ENCODE measurements at places on chromosomes 5 and 9.

- H3K27me3 ChIP-seq: no peaks in the 10 kb centered on the region
- H3K4me3 ChIP-seq: no peak overlapping the region
- DNase-seq: no peak
- H3K27ac ChIP-seq: no peak overlapping the region
- no peaks in the 10 kb centered on the region for H3K36me3 ChIP-seq
These were observed 56.0 kb upstream of the HMHB1 start for GRCh38 chr5:143755966-143756365.

GRCh38 chr5:179825655-179826182 is 5.0 kb downstream of the SQSTM1 start:
- H3K4me1 ChIP-seq: peaks cover 32% of the 10 kb centered on the region
- no peaks in the 10 kb centered on the region for H3K27me3 ChIP-seq
- no peak overlapping the region for H3K4me3 ChIP-seq
- no peak for DNase-seq
- no peak overlapping the region for H3K27ac ChIP-seq

- no peaks in the 10 kb centered on the region for H3K36me3 ChIP-seq
- peaks cover 32% of the 10 kb centered on the region for H3K4me1 ChIP-seq
- peaks cover 39% of the 10 kb centered on the region for H3K27me3 ChIP-seq
- no peak overlapping the region for H3K4me3 ChIP-seq
- no peak for DNase-seq
- H3K27ac ChIP-seq: no peak overlapping the region
These were observed 2.6 kb upstream of the GRIN1 start for GRCh38 chr9:137136261-137136880.

DNA sequence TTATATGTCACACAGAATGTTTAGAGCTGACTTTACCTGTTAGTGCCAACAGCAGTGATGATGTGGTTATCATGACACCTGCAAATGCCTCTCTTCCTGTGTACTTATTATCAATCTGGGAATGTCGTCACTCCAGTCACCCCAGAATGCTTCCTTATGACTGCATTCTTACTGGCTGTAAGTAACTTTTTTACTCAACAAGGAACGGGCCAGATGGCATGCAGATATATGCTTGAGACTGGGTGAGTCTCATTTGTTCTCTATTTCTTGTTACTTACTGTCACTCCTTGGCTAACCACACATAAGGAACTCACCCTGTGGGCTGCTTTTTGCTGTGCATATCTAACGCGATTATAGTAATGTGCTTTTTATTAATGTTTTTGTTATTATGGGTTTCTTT is 385.5 kb upstream of the MEF2C start:
- DNase-seq: no peak
- no peaks in the 10 kb centered on the region for H3K36me3 ChIP-seq
- H3K27ac ChIP-seq: no peak overlapping the region

DNA sequence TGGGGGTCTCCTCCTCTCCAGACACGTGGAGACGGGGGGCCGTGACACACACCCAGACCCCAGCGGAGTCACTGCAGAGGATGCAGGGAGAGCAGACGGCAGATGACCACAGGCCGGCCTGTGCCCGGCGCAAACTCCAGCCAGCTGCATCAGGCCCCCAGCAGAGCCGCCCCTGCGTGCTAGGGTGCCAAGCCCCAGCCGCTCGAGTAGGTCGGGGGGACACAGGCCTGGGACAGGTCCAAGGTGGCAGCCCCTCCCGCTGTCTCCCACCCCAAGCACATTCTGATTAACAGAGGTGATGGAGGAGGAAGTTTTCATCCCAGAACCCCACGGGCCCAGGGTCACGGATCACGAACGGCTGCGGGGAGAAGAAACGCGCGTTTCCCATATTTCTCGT is 14.4 kb downstream of the NACC2 start:
- H3K36me3 ChIP-seq: no peaks in the 10 kb centered on the region
- H3K27me3 ChIP-seq: peaks cover 6% of the 10 kb centered on the region
- DNase-seq: no peak

DNA sequence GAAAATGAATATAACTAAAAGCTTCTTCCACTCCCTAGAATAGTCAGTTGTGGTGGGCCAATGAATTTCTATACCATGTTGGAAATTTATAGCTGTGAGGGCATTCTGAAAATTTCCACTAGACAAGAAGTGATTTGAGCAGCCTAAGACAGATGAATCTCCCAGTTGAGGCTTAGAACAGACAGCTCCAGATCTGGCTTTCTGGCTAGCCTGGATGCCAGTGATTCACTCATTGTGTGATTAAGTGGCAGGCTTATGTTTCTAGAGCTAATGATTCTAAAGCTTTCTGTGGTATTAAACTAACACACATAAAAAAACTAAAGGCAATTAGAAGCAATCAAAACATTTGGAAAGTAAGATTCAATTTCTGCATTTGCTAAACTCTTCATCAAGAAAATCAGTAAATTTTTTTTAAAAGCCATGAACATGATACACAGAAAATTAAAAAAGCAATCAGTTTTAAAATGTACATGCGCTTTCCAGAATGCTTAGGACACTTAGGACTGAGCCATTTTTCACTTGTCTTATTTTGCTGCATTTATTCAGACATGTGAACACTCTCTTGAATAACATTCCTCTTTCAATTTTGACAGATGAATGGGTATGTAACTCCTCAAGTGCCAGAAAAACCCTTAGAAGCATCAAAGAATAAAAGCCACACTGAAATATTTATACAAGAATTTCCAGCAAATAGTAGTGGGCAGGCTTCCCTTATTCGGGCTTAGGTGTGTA is 100.5 kb upstream of the GNAQ start:
- no peaks in the 10 kb centered on the region for H3K27me3 ChIP-seq
- DNase-seq: no peak
- no peaks in the 10 kb centered on the region for H3K4me1 ChIP-seq
- H3K36me3 ChIP-seq: no peaks in the 10 kb centered on the region
- H3K4me3 ChIP-seq: peak overlapping the region; percentile 22
- H3K27ac ChIP-seq: no peak overlapping the region

DNA sequence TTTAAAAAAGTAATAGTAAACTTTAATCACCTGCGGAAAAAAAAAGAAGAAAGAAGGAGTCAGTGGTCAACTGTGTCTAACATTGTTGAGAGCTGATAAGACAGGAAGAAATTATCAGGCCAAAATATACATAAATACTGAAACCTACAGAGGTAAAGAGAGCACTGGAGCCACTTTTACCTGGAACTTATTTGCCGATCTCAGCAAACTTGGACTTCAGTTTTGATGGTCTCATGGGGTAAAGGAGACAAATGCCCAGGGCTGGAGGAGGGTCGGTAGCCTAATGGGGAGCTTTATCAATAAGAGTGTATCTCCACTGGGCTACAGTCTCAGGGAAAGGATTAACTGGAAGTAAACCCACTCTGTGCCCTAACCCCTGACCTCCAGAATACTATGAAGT is 26.6 kb upstream of the ARHGEF28 start:
- no peaks in the 10 kb centered on the region for H3K27me3 ChIP-seq
- no peaks in the 10 kb centered on the region for H3K36me3 ChIP-seq
- no peak for DNase-seq
- no peak overlapping the region for H3K4me3 ChIP-seq

DNA sequence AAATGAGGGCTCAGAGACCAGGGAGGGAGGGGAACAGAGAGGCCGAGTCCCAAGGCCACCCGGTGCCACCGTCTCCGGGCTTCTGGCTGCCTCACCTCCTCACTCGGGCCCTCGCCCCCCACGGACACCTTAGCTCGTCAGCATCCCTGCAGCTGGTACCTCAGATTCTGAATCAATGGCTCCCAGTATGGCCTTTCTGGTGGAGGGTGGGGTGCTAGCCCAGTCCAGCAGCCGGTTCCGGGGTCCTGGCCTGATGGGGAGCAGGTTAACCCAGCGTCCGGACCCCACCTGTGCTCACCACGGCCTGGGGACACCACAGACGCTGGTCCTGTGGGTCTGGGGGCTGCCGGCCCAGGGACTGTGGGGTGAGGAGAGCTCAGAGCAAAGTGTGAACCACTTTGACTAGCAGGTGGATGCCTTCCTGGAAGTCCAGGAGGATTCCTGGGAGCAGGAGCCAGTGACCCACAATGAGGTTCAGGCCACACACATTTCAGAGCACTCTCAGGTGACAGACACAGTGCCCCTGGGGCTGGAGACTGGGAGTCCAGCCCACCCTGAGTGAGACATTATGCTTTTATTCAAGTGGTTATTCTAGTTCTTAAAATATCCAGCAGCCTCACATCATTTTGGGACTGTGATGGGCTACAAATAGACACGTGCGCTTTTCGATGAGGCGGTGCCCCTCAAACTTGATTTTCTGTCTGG is 53.3 kb downstream of the AHRR start:
- H3K4me3 ChIP-seq: no peak overlapping the region
- no peaks in the 10 kb centered on the region for H3K36me3 ChIP-seq
- DNase-seq: no peak

GRCh38 chr5:143244000-143244736 is 159.3 kb downstream of the NR3C1 start:
- no peak for DNase-seq
- H3K27me3 ChIP-seq: no peaks in the 10 kb centered on the region
- no peak overlapping the region for H3K4me3 ChIP-seq
- H3K36me3 ChIP-seq: no peaks in the 10 kb centered on the region
- no peak overlapping the region for H3K27ac ChIP-seq

DNA sequence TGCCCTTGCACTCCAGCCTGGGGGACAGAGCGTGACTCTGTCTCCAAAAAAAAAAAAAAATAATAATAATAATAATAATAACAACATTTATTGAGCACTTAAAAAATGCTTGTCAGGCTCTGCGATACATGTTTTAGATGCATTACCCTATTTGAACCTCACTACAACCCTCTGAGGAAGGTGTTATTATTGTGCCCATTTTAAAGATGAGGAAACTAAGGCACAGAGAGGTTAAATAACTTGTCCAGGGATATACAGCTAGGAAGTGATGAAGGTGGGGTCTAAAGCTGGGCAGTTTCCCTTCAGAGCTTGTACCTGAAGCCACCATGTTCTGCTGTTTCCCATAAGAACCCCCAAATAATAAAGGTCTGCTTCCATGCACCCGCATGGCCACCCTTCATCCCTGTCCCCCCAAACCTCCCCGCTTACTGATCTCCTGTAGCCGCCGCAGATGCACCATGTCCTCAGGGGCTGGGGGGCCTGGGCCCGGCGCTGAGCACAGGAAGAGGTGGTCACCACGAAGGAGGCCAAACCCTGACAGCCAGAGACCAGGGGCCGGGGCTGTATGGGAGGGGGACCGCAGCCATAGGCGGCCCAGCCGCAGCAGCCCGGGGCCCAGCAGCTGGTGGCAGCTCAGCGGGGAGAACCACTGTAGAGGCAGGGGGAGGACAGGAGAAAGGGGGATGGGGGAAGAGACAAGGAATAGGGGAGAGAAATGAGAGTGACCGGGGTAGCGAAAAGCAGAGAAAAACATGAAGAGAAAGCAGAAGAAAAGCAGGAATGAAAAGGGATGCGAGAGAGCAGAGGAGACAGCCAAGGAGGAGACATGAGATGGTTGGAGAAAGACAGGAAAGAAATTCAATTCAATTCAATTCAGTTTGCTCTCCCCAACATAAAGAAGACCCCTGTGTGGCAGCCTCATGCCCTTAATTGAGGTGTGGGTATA is 15.1 kb upstream of the FCHSD1 start:
- H3K27me3 ChIP-seq: no peaks in the 10 kb centered on the region
- H3K4me3 ChIP-seq: no peak overlapping the region
- H3K27ac ChIP-seq: no peak overlapping the region
- no peak for DNase-seq

GRCh38 chr9:107070586-107070985 is 207.6 kb downstream of the ZNF462 start:
- no peak overlapping the region for H3K27ac ChIP-seq
- DNase-seq: no peak

DNA sequence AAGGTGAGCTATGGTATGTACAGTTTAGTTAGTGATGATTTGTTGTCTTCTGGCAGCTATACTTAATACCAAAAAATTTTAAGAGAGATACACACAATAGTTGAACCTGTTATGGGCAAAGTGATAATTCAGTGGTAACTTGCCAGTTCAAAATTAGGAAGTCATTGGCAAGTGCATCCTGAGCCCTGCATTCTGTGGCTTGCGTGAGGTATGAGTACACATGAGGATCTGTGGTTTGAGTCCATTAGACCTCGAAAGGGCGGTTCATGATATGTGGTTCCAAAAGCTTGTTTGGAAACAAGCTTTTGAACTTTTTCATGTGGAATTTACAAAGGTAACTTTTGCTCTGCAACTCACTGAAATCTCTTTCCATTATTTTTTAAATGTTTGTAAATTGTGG is 47.0 kb downstream of the GPR21 start:
- no peaks in the 10 kb centered on the region for H3K4me1 ChIP-seq
- H3K4me3 ChIP-seq: no peak overlapping the region
- H3K36me3 ChIP-seq: peaks cover 9% of the 10 kb centered on the region
- no peak for DNase-seq
- no peak overlapping the region for H3K27ac ChIP-seq
- H3K27me3 ChIP-seq: no peaks in the 10 kb centered on the region

DNA sequence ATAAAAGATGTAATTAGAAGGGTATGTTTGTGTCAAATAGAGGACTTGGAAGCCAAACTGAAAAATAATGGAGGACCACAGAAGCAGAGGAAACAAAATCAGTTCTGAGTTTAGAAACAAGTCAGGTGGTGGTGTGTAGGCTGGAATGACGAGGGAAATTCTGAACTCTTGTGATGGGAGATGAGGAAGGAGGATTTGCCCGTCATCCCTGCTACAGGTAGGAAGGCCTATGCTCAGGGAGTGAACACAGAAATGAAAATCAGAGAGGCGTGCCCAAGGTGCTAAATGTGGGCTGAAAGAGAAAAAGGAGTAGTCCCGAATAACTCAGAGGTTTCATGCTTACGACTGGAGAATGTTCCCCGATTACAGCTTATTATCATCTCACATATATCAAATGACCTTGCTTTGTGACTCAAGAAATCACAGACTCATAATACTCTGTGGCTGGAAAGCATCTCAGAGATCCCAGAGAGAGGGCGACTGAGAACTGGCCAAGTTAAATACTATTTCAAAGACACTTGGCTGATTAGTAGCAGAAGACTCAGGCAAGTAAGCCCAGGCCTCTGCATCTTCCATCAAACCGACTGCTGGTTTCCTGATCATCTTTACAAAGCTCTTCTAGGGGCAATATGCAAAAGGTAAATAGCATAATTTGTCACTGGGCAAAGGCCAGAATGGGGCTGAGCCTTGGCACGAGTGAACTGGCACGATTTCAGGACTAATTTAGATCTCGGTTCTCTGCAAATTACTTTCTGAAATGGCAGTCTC is 126.0 kb downstream of the SUSD1 start:
- H3K4me1 ChIP-seq: no peaks in the 10 kb centered on the region
- H3K36me3 ChIP-seq: no peaks in the 10 kb centered on the region
- H3K27ac ChIP-seq: peak overlapping the region; percentile 84
- DNase-seq: no peak

GRCh38 chr5:57937025-57937424 is 454.4 kb upstream of the ACTBL2 start:
- DNase-seq: no peak
- no peaks in the 10 kb centered on the region for H3K4me1 ChIP-seq
- H3K27me3 ChIP-seq: no peaks in the 10 kb centered on the region
- no peak overlapping the region for H3K27ac ChIP-seq
- H3K4me3 ChIP-seq: no peak overlapping the region

GRCh38 chr5:17012289-17012688 is 76.2 kb upstream of the MYO10 start:
- H3K4me1 ChIP-seq: no peaks in the 10 kb centered on the region
- DNase-seq: no peak
- no peaks in the 10 kb centered on the region for H3K36me3 ChIP-seq
- H3K27ac ChIP-seq: no peak overlapping the region

- H3K4me3 ChIP-seq: no peak overlapping the region
- H3K27me3 ChIP-seq: no peaks in the 10 kb centered on the region
- no peak for DNase-seq
- peaks cover 3% of the 10 kb centered on the region for H3K36me3 ChIP-seq
These were observed 4.7 kb downstream of the ERCC6L2 start for GRCh38 chr9:95880021-95880690.
